ENCODE measurements at places on chromosomes 1 and 21.

DNA sequence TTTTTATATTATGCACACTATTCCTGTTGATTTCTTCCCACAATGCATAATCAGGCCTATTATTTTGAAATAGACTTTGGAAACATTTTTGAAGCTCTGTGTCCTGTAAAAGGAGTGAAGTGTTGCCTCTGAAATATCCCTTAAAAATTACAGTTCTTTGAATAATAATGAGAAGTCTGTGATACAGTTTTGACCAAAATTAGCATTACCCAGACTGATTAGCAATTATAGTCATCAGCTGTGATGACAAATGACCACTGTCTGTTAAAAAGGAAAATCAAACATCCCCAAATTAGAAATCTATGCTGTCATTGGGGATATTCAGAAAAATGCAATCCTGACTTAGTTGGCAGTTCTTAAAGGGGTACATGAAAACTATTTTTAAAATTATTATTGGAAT is 63.7 kb downstream of the PTGS2 start:
- DNase-seq: no peak

DNA sequence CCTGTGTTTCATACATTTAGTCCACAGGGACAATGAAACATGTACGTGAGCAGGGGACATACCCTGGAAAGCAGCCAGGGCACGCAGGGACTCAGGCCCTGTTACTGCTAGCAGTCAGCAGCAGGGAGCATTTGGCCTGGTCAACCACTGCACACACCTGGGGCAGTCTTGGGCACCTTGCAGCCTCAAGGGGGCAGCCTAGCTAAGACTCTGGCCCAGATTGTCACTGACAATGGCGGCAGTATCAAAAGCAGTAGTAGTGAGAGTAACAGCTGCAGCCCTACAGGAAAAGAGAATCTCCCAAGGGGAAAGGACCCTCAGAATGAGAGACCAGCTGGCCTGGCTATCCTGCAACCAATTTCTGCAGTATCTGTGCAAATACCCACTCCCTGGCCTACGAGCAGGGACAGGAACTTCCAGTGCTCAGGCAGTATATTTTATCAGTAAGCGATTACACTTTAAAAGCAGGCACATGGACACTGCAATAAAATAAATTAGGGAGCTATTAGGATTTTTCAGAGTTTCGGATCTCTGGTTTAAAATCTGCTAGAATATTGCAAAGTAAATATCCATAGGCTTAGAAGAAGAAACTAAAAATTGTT is 475.6 kb downstream of the LTN1 start:
- peak; percentile 37 for DNase-seq

GRCh38 chr1:41239988-41240610 is 2.0 kb downstream of the SCMH1 start:
- no peak for DNase-seq

DNA sequence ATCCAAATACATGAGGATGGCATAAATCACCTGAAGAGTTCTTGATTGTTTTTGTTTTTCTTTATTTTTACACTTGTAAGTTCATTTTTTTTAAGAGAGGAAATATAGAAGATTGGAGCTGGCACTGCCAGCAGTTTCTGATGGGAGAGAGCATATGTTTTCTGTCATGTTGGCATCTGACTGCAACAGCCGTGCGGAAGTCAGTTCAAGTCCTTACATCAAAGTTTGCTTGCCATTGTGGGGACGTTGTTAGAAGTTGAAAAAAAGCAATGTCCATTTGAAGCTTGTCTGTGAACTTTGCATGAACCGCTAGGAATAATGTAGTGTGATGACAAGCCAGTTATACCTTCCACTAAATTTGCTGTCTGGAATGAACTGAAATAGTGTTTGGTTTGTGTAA is 126.5 kb upstream of the USH2A start:
- DNase-seq: no peak

DNA sequence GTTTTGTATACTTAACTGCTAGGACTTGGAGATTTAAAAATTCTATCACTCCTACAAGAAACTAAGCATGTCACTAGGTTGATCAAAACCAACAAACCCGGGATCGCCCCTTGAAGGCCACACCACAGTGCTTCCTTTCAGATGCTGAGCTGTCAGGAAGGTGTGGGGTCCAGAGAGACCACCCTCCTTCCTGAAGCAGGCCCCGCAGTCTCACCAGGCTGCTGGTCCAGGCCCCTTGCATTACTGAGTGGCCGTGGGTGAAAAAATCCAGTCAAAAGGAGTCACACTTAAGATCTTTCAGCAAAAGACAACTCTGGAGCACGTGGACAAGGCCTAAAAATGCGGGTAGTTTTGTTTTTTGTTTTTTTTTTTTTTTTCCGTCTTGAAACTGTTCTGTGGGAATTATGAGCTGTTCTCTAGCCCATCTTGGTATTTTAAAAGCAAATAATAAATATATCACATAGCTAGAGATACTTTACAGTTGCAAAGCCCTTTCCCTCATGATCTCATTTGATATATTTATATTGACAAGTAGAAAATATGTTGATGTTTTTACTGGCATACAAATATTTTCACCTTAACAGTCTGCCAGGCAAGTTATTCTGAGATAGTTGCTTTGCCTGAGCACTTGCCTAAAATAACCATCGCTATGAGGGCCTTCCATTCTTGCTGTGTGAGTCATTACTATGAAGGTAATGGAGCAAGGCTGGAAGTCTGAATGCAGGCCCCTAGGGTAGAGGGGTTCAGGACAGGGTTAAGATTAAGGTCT is 73.1 kb upstream of the EDEM3 start:
- no peak for DNase-seq

DNA sequence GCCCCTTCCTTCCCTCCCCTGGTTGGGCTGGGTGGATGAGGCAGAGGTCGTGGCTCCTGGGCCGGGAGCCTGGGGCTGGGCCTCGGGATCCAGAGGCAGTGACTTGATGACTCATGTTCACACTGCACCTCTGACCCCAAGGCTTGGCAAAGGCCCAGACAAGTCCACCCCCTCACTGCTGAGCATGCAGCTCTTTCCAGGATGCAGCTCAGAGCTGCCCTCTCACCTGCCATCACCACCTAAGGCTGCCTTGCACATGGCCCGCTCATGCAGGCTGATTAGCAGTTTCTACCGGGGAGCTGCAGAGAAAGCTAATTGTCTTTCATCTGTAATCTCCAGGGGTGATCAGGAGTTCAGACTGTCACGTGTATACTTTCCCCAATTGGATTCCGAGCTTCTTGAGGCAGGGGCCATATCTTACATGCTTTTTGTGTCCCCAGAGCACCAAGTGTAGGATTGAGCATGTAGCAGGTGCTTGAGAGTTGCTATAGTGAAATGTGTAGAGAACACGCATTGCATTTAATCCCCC is 62.1 kb downstream of the LRRN2 start:
- DNase-seq: no peak

- DNase-seq: no peak
Observed at GRCh38 chr21:20856926-20857325, 141.3 kb upstream of the NCAM2 start.

DNA sequence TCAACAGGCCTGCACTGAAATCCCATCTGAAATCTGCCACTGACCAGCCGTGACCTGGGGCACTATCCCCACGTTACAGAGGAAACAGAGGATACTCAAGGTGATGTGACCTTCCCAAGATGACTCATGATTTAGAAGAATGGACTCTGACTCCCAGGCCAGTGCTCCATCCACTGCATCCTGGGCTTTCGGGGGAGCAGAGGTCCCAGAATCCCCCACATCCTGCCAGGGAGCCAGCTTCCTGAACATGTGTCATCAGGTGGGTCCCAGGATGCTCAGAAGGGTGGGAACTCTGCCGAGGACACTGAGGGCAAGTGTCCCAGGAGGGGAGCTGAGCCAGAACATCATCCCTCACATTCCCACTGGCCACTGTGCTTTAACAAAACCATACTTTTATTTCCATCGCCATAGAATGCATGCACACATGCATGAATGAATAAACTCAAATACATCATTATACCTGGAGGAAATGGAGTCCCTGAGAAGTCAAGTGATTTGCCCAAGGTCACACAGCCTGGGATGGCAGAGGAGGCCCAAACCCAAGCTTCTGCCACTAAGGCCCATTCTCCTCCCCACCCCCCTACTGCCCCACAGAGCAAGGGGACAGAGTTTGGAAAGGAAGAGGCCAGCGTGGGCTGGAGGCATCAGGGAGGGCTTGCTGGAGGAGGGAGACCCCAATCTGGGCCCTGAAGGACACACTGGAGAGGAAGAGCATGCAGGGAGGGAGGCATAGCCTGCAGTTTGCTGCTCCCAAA is 189.4 kb downstream of the MATN1 start:
- no peak for DNase-seq

DNA sequence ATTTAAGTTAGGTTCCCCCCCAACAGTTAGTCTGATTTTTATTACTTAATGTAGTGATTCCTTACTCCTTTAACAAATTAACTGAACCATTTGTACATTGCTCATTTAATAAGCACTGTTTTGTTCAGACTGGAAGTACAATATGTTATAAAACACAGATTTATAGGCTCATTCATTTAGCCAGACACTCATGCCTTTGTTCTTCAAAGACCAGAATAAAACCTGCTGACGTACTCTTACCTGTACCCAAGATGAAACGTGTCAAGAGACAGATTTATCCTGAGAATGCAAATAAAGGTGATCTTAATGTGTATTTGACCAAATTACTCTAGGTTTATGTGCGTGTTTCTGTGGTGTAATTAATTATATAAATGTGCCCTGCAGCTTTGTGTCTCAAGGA is 92.8 kb downstream of the INTS7 start:
- no peak for DNase-seq

DNA sequence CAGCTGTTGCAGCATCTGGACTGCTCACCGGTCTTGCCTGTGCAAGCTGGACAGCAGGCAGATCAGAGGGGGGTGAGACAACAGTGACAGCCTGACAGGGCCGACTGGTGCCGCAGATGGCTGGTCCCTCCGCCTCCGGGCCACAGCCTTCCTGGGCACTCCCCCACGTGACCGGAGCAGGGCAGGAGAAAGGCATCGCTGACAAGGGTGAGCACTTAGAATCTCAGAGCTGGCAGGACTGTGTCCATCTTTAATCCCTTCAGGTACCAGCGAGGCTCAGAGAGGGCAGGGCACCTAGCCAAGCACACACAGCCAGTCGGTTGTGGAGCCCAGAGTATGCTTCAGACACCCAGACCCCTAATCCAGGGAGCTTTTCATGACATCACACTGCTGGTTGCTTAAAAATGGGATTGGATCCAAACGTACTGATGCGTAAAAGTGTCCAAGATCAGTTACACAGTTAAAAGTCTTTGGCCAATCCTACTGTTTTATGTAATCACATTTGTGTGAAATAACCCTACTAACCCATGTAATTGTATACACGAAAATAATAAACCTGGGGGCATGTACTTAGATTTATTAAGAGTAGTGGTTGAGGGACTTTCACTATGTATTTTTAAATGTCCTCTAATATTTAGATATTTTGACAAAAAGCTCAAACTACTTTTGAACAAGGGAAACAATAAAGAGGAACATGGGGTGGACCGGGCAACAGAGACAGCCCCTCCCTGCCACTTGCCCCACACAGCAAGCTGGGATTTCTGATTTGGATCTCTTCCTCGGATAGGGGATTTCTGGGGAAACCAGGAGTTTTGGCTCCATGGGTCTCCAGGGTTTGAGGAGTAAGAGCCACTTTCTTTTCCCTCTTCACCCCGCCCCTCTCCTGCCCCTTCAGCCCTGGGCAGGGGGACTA is 758 bp upstream of the CNTN2 start:
- DNase-seq: peak; percentile 47

GRCh38 chr1:35707601-35708440 is 10.9 kb downstream of the C1orf216 start:
- DNase-seq: peak; percentile 12

- peak; percentile 53 for DNase-seq
Observed at GRCh38 chr1:152189657-152190442, 30.8 kb upstream of the RPTN start.

DNA sequence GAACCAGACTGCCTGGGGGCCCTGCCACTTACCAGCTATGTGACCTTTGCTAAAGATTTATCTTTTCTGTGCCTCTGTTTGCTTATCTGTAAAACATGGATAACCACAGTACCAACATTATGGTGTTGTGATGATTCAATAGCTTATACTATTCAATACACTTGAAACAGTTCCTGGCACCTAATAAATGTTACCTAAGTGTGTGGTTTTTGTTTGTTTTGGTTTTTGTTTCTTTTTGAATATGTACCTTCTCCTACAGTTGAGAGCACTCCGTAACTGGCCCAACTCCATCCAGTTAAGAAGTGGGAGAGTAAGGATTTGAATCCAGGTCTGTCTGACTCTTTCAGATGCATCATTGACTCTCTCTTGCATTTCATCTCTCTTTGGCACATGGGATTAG is 125.8 kb upstream of the C8B start:
- no peak for DNase-seq

DNA sequence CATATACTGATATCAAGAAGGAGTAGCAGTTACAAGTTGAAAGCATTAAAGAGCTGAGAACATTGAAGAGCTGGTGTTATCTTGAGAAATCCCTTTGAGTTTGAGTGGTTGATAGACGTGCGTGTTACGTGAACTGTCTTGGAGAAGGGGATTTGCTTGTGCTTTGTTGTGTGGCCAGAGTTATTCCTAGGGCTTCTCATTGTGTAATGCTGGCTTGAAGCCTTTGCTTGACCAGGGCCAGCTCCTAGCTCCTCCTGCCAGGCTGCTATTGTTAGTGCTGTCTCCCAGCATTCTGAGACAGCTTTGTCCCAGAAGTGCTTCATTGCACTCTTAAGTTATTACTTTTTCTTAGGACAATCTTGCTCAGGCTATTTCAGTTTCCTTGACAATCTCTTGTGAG is 116.2 kb upstream of the KCNK2 start:
- peak; percentile 37 for DNase-seq

DNA sequence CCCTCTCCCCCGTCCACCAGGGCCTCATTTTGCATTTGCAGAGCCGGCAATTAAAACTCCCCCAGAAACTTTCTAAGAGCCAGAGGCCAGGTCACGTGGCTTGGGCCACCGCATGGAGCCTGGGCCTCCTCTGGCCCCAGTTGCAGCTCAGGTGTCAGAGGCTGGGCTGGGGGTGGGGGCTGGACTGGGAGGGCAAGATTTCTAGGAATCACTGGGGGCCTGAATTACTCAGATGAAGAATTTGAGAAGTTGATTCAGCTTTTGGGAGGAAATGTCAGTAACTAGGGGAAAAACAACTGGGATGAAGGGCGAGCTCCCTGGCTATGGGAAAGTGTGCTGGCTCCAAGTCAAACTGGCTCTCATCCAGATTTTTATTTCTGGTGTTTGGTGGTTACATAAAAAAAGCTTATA is 151.0 kb downstream of the CDC7 start:
- no peak for DNase-seq

GRCh38 chr1:172820475-172821158 is 161.7 kb downstream of the FASLG start:
- no peak for DNase-seq

DNA sequence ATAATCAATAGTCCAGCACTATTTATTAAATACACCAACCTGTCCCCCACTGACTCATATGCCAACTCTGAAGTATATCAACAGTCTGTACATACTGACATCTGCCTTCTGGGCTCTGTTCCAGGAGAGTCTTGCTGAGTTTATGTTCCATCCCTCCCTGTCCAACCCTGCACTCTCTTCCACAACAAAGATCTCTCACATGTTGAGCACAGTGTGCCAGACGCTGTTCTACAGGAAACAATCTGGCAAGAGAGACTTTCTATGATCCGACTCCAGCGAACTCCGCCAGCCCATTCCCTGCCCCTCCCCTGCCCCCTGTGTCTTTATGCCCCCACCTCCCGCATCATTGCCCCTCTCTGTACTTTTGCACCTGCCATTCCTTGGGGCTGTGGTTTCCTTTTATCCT is 3.4 kb downstream of the LACTBL1 start:
- no peak for DNase-seq

All from midbrain (tissue), 1 donor.